ENCODE measurements at places on chromosomes 2 and 18. TPM values are rescaled to one million over a fixed set of nuclear protein-coding genes. Genes with fewer than 3 reads are reported as not detected.

SERPINB13 gene
- total RNA-seq: not detected

DNA sequence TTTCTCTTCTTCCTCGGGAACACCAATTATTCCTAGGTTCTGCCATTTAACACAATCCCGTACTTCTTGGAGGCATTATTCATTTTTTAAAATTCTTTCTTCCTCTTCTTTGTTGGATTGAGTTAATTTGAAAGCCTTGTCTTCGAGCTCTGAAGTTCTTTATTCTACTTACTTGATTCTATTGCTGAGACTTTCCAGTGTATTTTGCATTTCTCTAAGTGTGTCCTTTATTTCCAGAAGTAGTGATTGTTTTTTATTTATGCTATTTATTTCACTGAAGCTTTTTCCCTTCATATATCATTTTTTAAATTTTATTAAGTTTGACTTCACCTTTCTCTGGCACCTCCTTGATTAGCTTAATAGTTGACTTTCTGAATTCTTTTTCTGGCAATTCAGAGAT lies 13.6 kb upstream of the UPP2 start:
- H3K27ac ChIP-seq: no peak overlapping the region
- H3K4me3 ChIP-seq: no peak overlapping the region

GRCh38 chr2:169131587-169132512 lies 62.5 kb downstream of the DHRS9 start:
- H3K27ac ChIP-seq: no peak overlapping the region
- H3K27me3 ChIP-seq: peaks cover 3% of the 10 kb centered on the region
- H3K4me3 ChIP-seq: no peak overlapping the region
- no peak for DNase-seq
- H3K4me1 ChIP-seq: no peaks in the 10 kb centered on the region

DNA sequence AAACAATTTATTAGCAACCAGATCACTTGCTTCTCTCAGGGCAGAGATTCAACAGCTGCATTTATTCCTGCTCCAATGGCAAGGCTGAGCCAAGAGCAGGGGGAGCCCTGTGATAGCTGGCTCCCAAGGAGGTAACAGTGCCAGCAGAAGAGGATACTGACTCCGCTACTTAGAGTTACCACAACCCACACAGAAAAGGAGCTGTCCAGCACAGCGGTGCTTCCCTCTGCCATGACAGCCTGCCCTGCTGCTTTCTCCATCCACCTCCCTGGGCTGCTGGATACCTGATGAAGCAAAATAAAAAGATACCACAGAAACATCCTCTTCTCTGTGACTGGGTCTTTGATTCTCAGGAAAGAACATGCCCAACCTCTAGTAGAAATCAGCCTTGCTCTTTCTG lies 467.2 kb downstream of the LRRTM4 start:
- H3K4me1 ChIP-seq: no peaks in the 10 kb centered on the region
- H3K36me3 ChIP-seq: no peaks in the 10 kb centered on the region
- H3K4me3 ChIP-seq: no peak overlapping the region
- no peak overlapping the region for H3K27ac ChIP-seq
- H3K27me3 ChIP-seq: no peaks in the 10 kb centered on the region

- no peak for DNase-seq
- no peaks in the 10 kb centered on the region for H3K4me1 ChIP-seq
- H3K36me3 ChIP-seq: no peaks in the 10 kb centered on the region
- H3K4me3 ChIP-seq: no peak overlapping the region
- H3K27ac ChIP-seq: no peak overlapping the region
Observed at GRCh38 chr18:47737198-47737830, 193.1 kb downstream of the SMAD2 start.

DNA sequence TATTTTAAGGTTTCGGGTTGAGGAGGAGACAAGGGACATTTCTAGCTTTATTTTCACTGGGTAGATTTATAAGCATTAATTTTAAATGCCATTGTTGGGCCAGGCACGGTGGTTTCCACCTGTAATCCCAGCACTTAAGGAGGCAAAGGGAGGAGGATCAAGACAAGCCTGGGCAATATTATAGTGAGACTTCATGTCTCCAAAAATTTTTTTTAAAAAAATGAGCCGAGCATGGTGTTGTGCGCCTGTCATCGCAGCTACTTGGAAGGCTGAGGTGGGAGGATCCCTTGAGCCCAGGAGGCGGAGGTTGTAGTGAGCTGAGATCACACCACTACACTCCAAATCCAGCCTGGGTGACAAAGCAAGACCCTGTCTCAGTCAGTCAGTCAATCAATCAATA lies 45.0 kb downstream of the MBD5 start:
- no peaks in the 10 kb centered on the region for H3K27me3 ChIP-seq
- H3K4me1 ChIP-seq: no peaks in the 10 kb centered on the region
- no peaks in the 10 kb centered on the region for H3K36me3 ChIP-seq
- DNase-seq: no peak
- H3K4me3 ChIP-seq: no peak overlapping the region

RAB6C gene
- not detected for total RNA-seq

DNA sequence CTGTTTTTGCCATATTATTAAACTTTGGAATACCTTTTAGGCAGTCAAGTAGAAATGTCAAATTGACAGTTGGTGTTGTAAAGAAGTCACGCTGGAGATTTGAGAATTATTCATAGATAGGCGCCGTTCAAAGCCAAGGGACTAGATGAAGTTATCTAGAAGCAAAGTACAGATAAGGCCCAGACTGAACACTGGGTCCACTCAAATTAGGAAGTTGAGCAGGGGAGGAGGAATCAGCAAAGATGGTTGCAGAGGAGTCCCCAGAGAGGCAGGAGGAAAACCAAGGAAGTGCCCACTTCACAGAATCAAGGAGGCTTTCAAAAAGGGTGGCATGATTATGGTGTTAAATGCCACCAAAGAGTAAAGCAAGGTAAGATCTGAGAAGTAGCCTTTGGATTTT lies 9.6 kb upstream of the ALS2 start:
- no peaks in the 10 kb centered on the region for H3K36me3 ChIP-seq
- no peak overlapping the region for H3K4me3 ChIP-seq
- H3K27ac ChIP-seq: no peak overlapping the region
- peaks cover 12% of the 10 kb centered on the region for H3K27me3 ChIP-seq
- DNase-seq: no peak

CD226 gene
- total RNA-seq: 134 TPM

- no peak overlapping the region for H3K27ac ChIP-seq
- no peak for DNase-seq
- H3K27me3 ChIP-seq: peaks cover 44% of the 10 kb centered on the region
- no peaks in the 10 kb centered on the region for H3K36me3 ChIP-seq
- H3K4me3 ChIP-seq: no peak overlapping the region
Observed at GRCh38 chr2:110832740-110833139, 100.4 kb downstream of the ACOXL start.

VIT gene
- not detected for total RNA-seq

IL36A gene
- total RNA-seq: not detected

HTR2B gene
- total RNA-seq: not detected

GPR55 gene
- total RNA-seq: 0.29 TPM

NETO1 gene
- total RNA-seq: not detected

MATN3 gene
- total RNA-seq: not detected

- no peak overlapping the region for H3K27ac ChIP-seq
- no peak overlapping the region for H3K4me3 ChIP-seq
- no peak for DNase-seq
- H3K36me3 ChIP-seq: peaks cover 3% of the 10 kb centered on the region
- H3K27me3 ChIP-seq: no peaks in the 10 kb centered on the region
Observed at GRCh38 chr2:195595825-195596224, 61.2 kb upstream of the SLC39A10 start.

GRCh38 chr2:120701499-120701898 lies 34.2 kb upstream of the GLI2 start:
- H3K27ac ChIP-seq: no peak overlapping the region
- H3K4me3 ChIP-seq: no peak overlapping the region
- H3K36me3 ChIP-seq: no peaks in the 10 kb centered on the region
- H3K4me1 ChIP-seq: no peaks in the 10 kb centered on the region
- peaks cover 12% of the 10 kb centered on the region for H3K27me3 ChIP-seq
- no peak for DNase-seq

GRCh38 chr2:1642066-1642861 lies 102.1 kb downstream of the PXDN start:
- H3K36me3 ChIP-seq: no peaks in the 10 kb centered on the region
- H3K27ac ChIP-seq: no peak overlapping the region
- no peak for DNase-seq
- H3K4me3 ChIP-seq: no peak overlapping the region
- no peaks in the 10 kb centered on the region for H3K27me3 ChIP-seq
- no peaks in the 10 kb centered on the region for H3K4me1 ChIP-seq

GRCh38 chr2:114265261-114265660 lies 177.2 kb upstream of the DPP10 start:
- H3K4me1 ChIP-seq: no peaks in the 10 kb centered on the region

GRCh38 chr2:232352511-232353091 lies 25.9 kb upstream of the ALPP start:
- no peak overlapping the region for H3K4me3 ChIP-seq
- H3K27ac ChIP-seq: no peak overlapping the region
- no peak for DNase-seq

GALNT14 gene
- 0.27 TPM for total RNA-seq

DNA sequence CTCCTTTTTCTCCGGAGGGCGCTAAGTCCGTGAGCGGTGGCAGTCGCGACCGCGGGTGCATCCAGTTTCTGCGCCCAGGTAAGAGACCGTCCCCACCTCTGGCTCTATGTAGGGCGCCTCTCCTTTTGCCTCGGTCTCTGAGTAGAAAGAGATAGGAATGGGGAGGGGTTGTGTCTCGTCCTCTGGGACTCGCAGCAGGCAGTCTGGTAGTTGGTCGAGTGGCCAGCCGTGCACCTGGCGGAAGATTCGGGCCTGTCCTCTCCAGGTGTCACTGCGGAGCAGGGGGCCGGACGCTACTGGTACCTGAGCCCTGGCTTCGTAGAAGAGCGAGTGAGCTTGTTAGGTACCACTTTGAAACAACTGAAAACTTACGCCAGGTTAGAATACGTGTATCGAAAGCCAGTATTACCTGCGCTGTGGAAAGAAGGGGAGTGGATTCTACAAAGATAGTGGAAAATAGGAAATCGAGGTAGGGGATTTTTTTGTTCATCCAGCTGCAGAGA lies 403 bp downstream of the MAP2 start:
- no peaks in the 10 kb centered on the region for H3K36me3 ChIP-seq
- peaks cover 20% of the 10 kb centered on the region for H3K27me3 ChIP-seq
- peaks cover 14% of the 10 kb centered on the region for H3K4me1 ChIP-seq
- no peak for DNase-seq
- H3K4me3 ChIP-seq: peak overlapping the region; percentile 76
- no peak overlapping the region for H3K27ac ChIP-seq

MLPH gene
- not detected for total RNA-seq

DNA sequence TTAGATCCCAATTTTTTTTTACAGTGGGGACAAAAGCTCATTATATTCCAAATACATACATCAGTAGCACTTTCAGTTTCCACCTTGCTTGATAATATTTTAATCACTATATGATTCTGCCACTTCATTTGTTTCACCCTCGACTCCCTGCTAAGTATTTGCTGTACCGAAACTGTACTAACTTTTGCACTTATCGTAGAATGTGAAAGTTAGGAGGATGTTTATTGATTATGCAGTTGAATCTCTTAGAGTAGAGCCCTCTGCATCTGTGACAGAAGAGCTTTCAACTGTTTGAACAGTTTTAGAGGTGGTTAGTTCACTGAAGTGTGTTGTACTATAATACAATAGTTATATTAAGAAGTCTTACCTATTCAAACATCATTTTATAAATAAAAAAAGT lies 20.8 kb downstream of the NCOA1 start:
- H3K27me3 ChIP-seq: no peaks in the 10 kb centered on the region
- H3K36me3 ChIP-seq: no peaks in the 10 kb centered on the region
- no peak overlapping the region for H3K27ac ChIP-seq
- no peak for DNase-seq

- peaks cover 95% of the 10 kb centered on the region for H3K4me1 ChIP-seq
- H3K27ac ChIP-seq: peak overlapping the region; percentile 56
- H3K4me3 ChIP-seq: no peak overlapping the region
- H3K27me3 ChIP-seq: no peaks in the 10 kb centered on the region
- peaks cover 35% of the 10 kb centered on the region for H3K36me3 ChIP-seq
Observed at GRCh38 chr2:108632332-108633160, 86.7 kb upstream of the RANBP2 start.

- H3K27me3 ChIP-seq: peaks cover 2% of the 10 kb centered on the region
- peaks cover 12% of the 10 kb centered on the region for H3K4me1 ChIP-seq
- H3K36me3 ChIP-seq: no peaks in the 10 kb centered on the region
- H3K27ac ChIP-seq: no peak overlapping the region
- H3K4me3 ChIP-seq: no peak overlapping the region
- no peak for DNase-seq
Observed at GRCh38 chr18:11514267-11514666, 95.1 kb upstream of the SLC35G4 start.

DPYSL5 gene
- total RNA-seq: not detected

DNA sequence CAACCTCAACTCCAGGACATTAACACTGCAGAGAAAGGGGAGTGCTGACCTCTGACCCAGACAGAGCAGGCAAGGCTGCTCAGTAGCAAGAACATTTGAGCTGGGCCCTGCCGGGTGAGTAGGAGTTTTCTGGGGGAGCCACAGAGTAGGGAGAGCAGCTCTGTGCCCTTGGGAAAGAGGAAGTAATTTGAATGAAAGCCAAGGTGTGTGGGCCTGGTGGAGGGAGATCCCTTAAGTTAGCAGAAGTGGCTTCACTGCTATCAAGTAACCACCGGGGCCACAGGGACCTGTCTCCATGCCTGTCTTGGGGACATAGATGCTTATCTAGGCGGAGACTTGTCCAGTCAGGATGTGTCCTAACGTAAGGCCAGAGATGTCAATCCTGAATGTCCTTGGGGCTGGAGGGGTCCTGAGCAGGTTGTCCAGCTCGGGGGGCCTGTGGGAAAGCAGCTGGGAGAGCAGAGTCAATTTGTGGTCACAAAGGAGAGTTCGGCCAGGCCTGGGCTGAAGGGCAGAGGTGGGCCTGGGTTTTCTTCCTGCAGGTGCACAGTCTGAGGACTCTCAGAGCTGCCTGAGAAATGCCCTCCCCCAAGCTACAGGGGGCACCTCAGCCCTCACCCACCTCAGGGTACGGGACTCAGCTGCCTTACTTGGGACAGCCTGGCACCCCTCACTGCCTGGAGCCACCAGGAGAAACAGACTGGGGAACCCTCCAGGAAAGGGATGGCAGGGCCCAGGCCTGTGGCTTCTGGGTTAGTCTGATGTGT lies 15.0 kb upstream of the OTOF start:
- H3K27me3 ChIP-seq: peaks cover 3% of the 10 kb centered on the region
- H3K4me1 ChIP-seq: no peaks in the 10 kb centered on the region
- no peak overlapping the region for H3K4me3 ChIP-seq
- DNase-seq: no peak
- H3K36me3 ChIP-seq: no peaks in the 10 kb centered on the region

- no peak for DNase-seq
- H3K4me3 ChIP-seq: no peak overlapping the region
- H3K36me3 ChIP-seq: no peaks in the 10 kb centered on the region
- peaks cover 7% of the 10 kb centered on the region for H3K27me3 ChIP-seq
- H3K27ac ChIP-seq: no peak overlapping the region
Observed at GRCh38 chr2:54107903-54108615, 7.4 kb upstream of the ACYP2 start.

CCL20 gene
- 3.2 TPM for total RNA-seq

- H3K4me3 ChIP-seq: no peak overlapping the region
- no peak for DNase-seq
- H3K4me1 ChIP-seq: no peaks in the 10 kb centered on the region
- H3K27me3 ChIP-seq: no peaks in the 10 kb centered on the region
- no peaks in the 10 kb centered on the region for H3K36me3 ChIP-seq
- no peak overlapping the region for H3K27ac ChIP-seq
Observed at GRCh38 chr2:228545748-228546145, 364.3 kb upstream of the SPHKAP start.

- H3K36me3 ChIP-seq: peaks cover 6% of the 10 kb centered on the region
- no peak for DNase-seq
- no peak overlapping the region for H3K4me3 ChIP-seq
- peaks cover 27% of the 10 kb centered on the region for H3K4me1 ChIP-seq
- no peak overlapping the region for H3K27ac ChIP-seq
Observed at GRCh38 chr2:70902579-70902978, 33.1 kb upstream of the ATP6V1B1 start.

ZEB2 gene
- total RNA-seq: 27.8 TPM

KHK gene
- total RNA-seq: 12.4 TPM

- no peak for DNase-seq
- H3K27ac ChIP-seq: no peak overlapping the region
- no peaks in the 10 kb centered on the region for H3K4me1 ChIP-seq
Observed at GRCh38 chr18:10101729-10102128, 187.9 kb downstream of the VAPA start.
